Lower leg skin (tissue), 4 donors: ENCODE measurements at places on chromosomes 3 and 15. TPM values are rescaled to one million over a fixed set of nuclear protein-coding genes. Genes with fewer than 3 reads are reported as not detected.
A peak's percentile ranks its signal among the peaks of the same experiment; 100 is the strongest.

DNA sequence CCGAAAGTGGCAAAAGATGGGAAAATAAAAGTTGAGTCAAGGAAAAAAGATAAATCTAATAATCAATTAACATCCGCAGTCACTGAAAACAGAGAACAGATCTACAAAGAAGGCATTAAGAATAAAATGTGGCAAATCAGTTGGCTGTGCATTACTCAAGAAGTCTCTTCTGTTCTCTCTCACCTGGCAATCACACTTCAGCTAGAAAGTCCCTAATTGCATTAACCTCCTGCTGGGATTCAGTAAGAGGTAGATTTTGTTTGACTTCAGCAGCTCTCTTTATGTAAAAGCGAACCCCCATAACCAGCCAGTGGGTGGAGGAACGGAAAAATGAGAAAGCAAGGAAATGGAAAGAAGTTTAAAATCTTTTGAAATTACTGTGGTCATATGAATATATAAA lies 94.7 kb upstream of the PLXND1 start:
- DNase-seq: no peak

- DNase-seq: peak; percentile 64
Measured at GRCh38 chr3:42741796-42742195, 31.3 kb downstream of the CCDC13 start.

- DNase-seq: no peak
Measured at GRCh38 chr3:197460002-197460401, 95.8 kb downstream of the BDH1 start.

DNA sequence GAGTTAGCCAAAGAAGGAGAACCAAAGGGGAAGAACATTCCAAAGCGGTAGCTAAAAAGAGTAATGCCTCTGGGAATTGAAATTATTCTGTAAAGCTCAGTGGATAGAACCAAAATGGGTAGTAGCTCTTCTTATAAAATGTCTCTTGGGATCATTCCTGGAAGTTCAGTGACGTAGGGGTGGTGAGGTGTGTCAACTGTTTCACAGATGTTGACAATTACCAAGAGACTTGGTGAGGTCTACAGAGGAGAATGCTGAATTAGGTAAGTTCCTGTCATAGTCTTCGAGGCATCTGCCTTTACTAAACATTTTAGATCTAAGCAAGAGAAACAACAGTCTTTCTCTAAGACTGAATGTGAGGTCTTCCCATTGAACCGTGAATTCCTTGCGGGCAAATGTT lies 67.8 kb downstream of the TPRG1 start:
- DNase-seq: no peak

The PLSCR5 gene
- not detected for total RNA-seq

The COPS2 gene
- total RNA-seq: 55.8 TPM

GRCh38 chr15:64146885-64147681 lies 4.4 kb upstream of the SNX22 start:
- peak; percentile 80 for DNase-seq

The IQCF5 gene
- total RNA-seq: not detected

The TMC3 gene
- 0.10 TPM for total RNA-seq

GRCh38 chr3:195025884-195026200 lies 245.1 kb downstream of the XXYLT1 start:
- no peak for DNase-seq

GRCh38 chr15:27722102-27722501 lies 377.0 kb downstream of the OCA2 start:
- DNase-seq: no peak

DNA sequence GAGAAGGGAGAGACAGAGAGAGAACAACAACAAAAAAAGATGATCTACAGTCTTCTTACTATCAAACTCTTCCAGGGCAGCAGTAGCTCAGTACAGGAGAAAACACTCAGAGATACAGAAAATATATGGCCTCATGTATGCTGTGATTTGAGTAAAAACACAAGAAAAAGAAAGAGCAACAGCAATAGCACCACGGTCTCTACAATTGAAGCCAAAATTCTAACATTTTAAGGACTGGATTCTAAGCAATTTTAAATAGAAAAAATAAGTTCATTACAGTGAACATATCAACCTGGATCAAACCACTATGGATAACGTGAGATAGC lies 43.5 kb upstream of the ALCAM start:
- DNase-seq: no peak

GRCh38 chr3:184443831-184444230 lies 64.0 kb downstream of the CHRD start:
- no peak for DNase-seq

- peak; percentile 87 for DNase-seq
Measured at GRCh38 chr15:91515188-91515754, 338.2 kb upstream of the SLCO3A1 start.

The PXYLP1 gene
- 10.8 TPM for total RNA-seq

- no peak for DNase-seq
Measured at GRCh38 chr15:25609371-25609770, 170.5 kb upstream of the UBE3A start.

The SEMA3G gene
- 31.6 TPM for total RNA-seq

DNA sequence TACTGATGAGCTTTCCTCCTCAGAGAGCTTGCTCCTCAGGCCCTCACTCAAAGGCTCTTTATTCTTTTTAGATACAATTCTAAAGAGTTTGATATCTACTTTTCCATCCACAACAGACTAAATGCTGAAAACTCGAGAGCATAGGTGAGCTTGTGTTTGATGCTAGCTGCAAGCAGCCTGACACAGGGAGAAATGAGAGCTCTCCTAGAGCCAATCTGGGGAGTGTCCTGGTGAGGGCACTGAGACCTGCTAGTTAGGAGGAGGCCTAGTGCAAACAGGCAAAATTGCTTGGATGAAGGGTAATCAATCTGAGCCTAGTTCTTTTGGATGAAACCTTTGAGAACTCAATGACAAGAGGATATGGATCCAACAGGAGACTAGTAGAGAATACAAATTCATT lies 300.8 kb downstream of the ZBTB20 start:
- no peak for DNase-seq
